ENCODE measurements at places on chromosomes 11 and 22.

- DNase-seq, result no peak
These were observed 79.4 kb upstream of the NNMT start for GRCh38 chr11:114216796-114217180.

- DNase-seq, result no peak
These were observed 6.8 kb upstream of the WDR74 start for GRCh38 chr11:62846177-62846576.

GRCh38 chr11:76768088-76768908 lies 14.9 kb upstream of the TSKU start:
- DNase-seq, result no peak

DNA sequence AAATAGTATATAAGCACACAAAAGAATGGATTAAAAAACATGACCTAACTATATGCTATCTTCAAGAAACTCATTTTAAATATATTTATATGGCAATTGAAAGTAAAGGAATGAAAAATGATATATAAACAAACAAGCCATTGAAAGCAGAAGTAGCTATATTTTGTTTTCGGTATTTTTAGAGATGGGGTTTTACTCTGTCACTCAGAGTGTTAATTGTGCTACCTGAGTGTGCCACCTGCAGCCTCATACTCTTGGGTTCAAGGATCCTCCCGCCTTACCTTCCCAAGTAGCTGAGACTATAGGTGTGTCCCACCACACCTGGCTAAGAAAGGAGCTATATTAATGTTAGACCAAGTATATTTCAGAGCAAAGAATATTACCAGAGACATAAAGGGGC lies 624.1 kb downstream of the BUD13 start:
- no peak for DNase-seq

DNA sequence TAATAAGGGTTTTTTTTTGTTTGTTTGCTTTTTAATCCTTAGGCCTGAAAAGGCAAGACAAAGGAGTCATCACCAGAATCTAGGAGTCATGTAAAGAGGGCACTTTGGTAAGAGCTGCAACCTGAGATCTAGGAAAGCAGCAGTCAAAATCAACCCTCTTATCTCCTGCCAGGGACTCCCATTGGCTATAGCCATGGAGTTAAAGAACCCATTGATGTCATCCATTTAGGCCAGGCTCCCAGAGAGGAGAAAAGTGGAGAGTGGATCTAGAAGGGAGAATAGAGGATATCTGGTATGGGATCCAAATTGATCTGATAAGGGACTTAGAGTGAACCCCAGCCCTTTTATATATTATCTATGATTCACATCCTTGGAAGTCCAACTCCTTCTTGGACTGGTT lies 35.9 kb downstream of the ZNF215 start:
- no peak for DNase-seq

DNA sequence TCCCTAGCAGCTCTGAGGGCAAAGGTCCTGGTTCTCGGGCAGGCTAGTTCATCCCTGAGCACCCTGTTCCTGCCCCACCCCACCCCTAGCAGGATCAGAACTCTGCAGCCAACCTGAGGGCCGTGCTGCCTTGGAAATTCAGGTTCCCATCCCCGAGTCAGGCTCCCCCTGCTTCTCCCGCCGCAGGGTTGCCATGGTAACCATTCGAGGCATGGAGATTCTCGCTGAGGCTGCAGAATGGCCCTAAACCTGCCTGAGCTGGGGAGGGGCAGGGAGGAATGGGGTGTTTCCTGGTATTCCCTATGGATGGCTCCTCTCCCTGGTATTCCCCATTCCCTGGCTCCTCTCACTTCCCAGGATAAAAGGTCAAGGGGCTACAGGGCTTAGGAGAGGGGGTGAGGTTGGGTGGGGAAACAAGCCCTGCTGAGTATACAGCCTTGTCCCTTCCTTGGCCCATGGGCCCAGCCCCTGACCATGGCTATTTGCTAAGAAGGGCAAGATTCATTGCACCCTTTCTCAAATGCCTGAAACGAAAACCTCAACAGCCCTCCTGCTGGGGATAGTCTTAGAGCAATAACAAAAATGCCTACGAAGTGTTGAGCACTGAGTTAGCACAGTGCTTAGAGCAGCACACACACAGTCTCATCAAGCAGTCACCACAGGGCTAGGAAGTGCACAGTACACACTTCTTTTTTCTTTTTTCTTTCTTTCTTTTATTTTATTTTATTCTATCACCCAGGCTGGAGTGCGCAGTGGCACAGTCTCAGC lies 58.7 kb downstream of the CHST1 start:
- DNase-seq, result no peak

GRCh38 chr22:28004021-28004420 lies 85.0 kb upstream of the PITPNB start:
- no peak for DNase-seq

DNA sequence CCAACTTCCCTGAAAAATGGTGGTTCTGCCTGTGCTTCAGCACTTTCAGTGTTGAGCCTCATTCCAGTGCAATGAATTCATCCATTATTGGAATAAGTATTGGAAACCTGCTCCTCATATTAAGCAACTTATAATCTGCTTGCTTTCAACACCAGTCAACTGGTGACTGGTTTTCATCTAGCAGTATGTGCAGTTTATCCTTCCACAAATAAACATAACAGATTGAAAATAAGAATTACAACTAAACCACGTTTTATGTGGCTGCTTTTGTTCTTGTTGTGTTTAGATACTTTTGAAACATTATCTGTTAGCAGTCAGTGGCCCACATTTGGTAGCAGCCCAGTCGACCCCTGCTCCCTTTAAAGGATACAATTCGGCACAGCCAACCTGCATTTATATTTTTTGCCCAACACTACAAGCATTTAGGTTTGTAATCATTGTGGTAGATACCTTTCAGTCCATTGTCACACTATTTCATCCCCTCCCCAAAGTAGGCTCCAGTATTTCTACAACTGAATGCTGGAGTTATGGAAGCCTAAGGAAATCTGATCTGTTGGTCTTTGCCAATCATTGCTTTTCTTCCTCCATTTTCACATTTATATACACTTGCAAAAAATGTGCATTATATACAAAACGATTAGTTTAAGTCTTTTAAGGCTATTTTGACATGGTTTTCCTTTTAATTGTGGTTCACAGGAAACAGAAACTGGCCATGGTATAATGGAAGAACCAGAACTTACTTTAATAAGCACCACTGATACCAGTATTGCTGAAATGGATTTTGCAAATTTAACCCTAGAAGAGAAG lies 13.1 kb downstream of the TAF1D start:
- no peak for DNase-seq

DNA sequence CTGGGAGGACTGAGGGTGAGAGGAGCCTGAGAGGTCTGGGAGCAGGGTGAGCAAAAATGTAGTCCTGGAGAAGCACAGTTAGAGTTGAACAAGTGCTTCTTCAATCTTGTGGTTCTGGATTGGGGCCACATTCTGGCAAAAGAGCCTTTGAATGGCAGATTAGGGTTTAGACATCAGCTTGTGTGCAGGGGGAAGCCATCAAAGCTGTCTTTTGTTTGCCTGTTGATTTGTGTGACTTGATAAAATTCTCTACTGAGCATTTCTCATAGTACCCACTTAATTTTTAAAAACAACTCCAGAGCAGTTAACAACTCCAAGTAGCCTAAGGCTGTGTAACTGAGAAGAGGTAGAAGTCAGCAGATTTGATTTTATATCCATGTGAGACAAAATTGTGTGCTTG lies 166.2 kb downstream of the FAT3 start:
- no peak for DNase-seq

GRCh38 chr22:17239156-17239701 lies 20.0 kb upstream of the ADA2 start:
- no peak for DNase-seq

GRCh38 chr11:2954263-2954662 lies 25.0 kb upstream of the PHLDA2 start:
- DNase-seq, result no peak

DNA sequence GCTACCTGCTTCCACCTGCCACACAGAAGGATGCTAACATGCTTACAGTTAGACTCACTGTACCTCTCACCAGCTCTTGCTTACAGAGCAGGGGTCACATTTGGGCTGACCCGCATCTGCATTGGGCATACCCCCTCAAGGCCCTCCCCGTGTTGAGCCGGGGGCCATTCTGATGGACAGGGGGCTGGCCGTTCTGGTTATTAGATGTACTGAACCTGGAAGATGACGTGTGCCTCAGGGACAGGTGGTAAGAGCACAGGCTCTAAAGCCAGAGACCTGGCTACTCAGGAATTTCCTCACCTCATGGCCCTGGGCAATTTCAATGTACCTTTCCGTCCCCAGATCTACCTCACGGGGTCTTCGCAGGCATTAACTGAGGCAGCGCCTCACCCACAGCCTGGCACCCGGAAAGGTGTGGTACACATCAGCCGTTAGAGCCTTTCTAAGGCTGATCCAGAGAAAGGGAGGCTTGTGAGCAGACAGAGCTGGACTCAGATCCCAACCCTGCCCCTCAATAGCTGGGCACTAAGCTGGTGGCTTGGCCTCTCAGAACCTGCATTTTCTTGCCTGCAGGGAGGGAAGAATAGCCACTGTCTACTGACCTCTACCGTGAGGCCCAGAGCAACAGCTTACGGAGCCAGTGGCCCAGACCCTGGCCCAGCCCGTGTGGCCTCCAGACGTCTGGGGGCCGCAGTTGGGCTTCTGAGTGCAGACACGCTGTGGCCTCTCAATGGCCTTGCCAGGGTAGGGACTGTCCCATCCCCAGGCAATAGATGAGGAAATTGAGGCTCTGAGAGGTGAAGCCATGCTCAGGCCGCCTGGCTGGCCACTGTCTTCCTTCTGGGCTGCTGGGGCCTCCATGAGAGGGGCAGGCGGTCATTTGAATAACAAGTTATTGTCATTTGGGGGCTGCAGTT lies 100.6 kb downstream of the MORC2 start:
- DNase-seq, result no peak

DNA sequence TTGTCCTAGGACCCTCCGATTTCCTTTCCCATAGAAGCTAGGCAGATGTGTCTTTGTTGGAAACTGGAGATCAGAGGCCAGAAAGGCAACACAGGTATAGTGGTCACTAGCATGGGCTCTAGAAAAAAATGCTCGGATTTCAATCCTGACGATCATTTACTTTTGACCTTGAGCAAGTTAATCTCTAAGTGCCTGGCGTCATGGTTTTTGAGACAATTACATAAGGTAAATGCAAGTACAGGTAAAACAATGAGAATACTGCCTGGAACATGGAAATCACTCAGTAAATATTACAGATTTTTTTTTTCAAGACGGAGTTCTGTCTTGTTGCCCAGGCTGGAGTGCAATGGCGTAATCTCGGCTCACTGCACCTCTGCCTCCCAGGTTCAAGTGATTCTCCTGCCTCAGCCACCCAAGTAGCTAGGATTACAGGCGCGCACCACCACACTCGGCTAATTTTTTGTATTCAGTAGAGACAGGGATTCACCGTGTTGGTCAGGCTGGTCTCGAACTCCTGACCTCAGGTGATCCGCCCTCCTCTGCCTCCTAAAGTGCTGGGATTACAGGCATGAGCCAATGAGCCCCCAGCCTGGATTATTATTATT lies 1.1 kb upstream of the DENND5A start:
- no peak for DNase-seq

DNA sequence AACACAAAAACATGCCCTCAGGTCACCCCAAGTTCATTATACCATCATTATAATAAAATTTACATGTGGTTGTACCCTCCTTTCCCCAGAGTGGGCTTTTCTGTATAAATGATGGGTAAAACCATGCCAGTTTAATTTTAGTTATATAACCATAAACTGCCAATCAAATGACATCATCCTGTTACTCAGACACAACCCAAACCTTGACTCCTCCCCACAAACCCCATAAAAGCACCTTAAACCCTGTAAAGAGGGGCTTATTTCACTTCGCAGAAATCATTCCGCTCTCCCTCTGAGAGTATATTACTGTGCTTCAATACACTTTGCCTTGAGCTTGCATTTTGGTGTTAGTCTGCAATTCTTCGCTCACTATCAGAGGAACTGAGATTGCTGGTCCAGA lies 5.5 kb upstream of the APOL3 start:
- no peak for DNase-seq

DNA sequence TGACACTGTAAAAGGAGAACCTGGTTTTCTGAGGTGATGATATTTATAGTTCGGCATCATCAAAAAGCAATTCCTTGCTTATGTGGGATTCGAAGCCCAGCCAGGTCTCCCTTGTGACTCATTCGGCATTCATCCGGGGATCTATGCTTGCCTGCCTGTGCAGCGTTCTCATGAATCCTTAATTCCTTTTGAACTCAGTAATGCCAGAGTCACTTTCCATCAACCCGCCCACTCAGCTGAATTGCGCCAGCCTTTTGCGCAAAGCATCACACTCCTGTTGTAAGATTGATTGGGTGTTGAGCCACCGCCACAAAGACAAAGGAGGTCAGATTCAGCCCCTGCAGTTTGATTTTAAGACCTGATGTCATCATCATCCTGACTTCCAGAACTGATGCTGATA lies 128.6 kb downstream of the SLC17A6 start:
- DNase-seq, result no peak

GRCh38 chr11:78392854-78393253 lies 24.8 kb downstream of the GAB2 start:
- DNase-seq, result no peak

GRCh38 chr11:65868076-65868667 lies 4.4 kb downstream of the EFEMP2 start:
- no peak for DNase-seq

DNA sequence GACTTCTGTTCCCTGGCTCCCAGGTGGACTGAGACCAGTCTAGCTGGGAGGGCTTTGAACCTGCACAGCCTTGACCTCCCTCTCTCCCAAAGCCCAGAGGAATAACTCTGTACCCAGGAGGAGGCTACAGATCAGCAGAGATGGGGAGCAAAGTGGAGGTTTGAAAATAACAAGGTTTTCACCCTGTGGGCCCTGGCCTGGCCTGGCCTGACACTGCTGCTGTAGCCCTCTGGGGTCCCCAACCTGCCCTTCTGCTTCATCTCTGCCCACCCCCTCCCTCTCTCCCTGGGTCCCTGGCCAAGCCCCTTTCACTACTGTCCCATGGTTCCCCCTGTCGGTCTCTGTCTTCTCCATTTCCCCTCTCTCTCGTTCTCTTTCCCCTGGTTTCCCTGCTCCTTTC lies 225.2 kb downstream of the BUD13 start:
- no peak for DNase-seq

- DNase-seq, result no peak
These were observed 58.6 kb downstream of the CABIN1 start for GRCh38 chr22:24069721-24070120.

DNA sequence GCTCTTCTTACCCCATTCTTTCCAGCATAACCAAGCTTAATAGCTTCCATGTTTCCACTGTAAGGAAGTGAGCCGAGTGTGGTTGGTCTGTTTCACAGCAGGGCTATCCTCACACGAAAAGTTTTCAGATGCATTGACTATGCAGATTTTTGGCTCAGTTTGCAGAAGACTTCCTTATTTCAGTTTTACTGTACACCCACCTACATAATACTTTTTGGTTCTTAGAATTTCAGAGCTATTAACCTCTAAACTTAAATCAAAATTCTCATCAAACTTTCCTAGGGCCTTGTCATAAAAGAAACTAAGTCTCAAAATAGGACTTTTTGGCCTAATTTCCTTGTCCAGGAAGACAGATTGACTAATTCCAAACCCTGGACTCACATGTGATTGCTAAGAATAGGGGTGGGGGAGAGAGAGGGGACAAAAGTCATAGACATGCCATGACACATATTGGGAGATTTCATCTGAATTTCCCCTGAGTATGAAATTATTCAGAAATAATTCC lies 7.3 kb upstream of the EHF start:
- no peak for DNase-seq
